ENCODE measurements at places on chromosomes 5 and 9.

DNA sequence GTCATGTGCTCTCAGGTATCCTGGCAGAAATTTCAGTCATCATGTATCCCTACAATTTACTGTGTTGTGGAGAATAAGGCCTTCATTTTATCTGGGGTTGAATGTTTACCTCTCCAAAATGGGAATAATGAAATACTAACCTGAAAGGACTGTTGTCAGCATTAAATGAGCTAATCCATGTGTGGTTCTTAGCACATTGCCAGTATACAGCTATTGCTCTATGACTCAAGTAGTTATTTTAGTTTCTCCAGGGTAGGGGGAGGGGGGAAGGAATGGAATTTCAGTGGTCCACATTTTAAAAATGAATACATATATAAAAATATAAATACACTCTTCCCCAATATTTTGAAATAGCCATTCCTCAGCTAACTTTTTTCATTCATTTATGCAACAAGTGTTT is 3.5 kb downstream of the PAM start:
- DNase-seq = no peak

GRCh38 chr9:75941066-75941465 is 50.6 kb downstream of the PCSK5 start:
- no peak for DNase-seq

DNA sequence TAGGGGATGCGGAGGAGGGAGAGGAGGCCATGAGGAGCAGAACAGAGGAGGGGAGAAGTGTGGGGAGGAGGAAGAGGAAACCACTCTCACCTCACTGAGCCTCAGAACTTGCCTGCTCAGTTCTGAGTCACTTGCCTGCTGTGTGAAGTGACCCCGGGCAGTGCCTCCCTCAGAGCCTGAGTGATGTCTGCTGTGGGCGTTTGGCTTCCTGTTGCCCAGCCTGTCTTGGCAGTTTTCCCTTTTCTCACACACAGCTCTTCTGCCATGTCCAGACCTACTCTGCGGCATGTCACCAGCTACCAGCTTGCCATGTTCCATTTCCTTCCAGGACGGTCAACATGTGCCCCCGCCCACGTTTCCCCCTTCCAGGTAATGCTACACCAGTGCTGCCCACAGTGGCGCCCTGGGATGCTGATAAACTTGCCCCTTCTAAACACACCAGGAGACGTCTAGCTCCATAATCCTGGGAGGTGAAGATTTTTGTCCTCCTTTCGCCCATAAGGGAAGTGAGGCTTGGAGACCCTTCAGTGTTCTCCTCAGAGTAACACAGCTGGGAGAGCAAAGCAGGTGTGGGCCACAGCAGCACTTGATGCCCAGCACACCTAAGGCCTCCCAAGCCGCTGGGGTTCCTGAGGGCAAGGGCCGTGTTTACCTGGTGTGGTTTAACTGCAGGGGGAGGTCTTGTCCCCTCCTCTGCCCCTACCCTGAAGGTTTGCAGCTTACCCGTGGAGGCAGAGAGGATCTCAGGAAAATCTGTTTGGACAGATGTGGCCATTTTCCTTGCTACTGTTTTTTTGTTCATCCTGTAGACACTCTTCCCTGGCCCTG is 63.8 kb upstream of the RNF130 start:
- no peak for DNase-seq

- DNase-seq = no peak
These were observed 50.8 kb upstream of the IRX4 start for GRCh38 chr5:1933364-1934055.

DNA sequence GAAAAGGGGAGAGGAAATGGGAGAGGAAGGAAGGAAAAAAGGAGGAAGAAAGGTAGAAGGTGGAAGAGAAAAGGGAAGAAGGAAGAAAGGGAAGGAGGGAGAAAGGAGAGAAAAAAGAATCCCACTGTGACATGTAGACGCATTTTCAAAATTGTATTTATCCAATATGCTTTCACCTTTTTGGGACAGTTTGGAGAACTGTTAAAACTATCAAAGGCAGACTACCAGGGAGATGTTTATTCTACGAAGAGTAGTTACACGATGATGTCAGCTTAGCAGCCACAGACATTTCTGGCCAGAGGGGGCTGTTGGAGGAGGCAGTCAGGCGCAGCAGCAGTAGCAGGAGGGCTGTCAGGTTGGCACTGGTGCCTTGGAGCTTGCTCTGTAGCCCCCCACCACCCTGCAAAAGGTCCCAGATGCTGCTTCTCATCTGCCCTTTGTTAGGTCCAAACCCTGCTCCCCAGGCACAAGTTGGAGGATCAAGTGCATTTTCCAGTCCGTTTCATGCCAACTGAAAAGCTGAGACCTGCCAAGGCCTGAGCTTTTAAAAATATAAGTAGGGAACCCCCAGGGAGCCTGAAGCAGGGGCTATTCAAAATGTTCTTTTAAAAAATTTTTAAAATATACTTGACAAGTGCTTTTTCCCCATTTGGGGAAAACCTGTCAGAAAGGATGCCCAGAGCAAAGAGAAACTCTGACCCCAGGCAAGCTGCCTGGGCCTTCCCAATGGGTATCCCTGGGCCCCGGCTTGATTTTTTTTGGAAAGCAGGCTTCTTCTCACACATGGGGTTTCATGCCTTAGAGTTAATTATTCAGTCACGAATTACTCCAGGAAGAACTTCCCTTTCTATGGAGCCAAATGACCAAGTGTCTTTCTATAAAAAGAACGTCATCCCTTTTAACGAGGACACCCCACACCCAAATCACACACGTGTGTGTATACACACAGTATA is 203.3 kb downstream of the SLIT3 start:
- no peak for DNase-seq

GRCh38 chr9:89553451-89554010 is 51.3 kb upstream of the GADD45G start:
- no peak for DNase-seq

DNA sequence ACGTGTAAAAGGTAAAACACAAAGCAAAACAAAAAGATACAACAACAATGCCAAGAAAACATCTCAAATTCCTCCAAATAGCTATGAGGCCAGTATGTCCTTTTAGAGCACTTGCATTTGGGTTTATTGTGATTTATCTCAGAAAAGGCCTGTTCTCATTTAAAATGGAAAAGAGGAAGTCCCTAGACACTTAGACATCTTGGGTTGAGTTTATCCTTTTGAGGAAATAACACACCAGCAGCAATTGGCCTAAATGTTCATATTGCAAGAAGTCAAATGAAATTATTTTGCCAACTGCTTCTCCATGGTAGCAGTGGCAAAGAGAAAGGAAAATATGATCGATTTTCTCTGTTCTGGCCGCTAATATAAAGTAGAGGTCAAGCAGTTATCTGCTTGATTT is 43.6 kb upstream of the TRMT10B start:
- DNase-seq = no peak

DNA sequence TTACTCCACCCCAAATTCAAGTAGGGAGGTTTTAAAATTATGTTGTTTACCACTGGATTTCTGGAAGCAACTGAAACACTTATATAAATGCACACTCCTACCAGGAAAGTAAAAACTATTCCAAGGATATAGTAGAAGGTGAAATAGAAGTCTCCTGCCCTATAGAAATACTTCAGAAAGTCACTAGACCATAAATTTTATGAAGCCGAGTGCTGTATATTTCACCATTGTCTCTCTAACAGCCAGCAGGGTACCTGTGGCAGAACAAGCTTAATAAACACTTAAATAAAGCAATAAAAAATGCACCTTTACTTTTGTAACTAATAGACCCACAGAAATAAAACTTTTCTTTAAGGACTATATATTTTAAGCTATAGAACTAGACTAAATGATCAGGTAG is 631.6 kb downstream of the PDE4D start:
- no peak for DNase-seq

DNA sequence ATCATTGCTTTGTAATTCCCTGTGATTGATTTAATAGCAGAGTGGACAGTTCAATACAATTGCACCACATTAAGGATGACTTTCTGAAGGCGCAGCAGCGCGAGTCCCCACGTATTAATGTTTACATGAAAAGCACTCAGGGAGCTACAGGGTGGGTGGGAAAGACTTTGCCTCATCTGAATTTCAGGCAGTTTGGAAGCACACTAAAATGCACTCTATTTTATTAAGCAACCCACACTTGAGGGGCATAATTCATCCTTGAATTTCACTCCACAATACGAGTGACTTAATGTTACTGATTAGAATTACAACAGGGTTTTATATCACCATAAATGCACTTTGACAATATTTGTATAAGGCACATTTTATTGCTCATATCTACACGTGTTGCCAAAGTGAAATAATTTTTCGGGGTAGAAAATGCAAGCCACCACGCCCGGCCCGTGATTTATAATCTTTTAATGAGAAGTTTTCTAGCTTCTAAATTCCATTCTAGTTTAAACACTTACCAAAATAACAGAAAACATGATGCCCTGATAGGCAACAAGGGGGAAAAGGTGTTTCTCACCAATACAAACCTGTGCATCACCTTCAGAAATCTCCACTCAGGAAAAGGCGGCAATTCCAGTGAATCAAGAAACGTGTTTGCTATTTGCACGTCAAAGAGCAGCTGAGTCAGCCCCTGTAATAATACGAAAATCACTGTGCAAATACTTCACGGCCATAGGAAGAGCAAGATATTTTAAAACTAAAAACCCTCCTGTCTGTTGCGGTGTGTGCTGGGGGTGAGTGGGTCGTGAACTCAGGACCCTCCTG is 40.5 kb downstream of the IRX4 start:
- no peak for DNase-seq

DNA sequence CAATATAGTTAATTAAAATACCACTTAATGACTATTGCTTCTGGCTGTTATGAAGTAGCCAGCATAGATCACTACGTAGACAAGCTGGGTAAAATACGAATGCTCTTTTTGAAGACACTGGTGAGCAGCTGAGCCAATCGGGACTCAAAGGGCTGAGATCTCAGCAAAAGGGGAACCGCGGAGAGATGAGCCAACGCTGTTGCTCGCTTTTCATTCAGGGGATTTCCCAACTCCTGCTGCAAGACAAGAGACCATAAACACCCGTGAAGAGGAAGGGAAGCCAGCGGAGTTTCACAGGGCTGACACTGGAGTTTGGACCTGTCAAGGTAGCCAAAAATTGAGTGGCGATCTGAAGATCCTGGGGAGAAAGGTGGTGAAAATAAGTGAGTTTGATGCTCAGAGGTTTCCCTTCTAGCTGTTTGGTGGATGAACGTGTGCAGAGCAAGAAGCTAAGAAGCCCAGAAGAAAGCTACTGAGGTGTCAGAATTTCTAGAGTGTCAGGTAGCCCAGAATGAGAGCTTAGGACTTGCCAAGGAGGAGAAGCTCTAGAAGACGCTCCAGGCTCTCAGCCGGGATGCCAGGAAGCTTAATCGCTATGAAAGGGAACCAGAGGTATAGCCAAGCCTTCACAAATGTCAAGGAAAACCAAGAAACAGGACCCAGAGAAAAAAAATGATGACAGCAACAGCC is 79.6 kb upstream of the RNU6ATAC start:
- DNase-seq = no peak

DNA sequence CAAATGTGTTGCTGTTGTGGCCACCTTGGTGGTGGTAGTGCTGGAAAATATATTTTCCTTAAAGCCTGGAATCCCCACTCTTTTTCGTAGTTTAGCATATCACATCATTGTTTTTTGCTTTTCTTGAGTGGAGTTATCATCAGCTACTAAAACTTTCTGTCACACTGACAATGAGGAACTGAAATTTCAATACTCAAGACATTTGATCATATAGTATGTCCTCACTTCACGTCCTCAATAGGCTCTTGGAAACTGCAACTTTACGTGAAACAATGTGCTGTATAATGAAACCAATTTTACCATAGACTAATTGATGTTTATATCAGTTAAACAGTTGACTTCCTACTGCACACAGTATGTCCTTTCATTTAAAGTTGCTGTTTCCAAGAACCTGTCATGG is 265.8 kb downstream of the ADGRV1 start:
- no peak for DNase-seq

DNA sequence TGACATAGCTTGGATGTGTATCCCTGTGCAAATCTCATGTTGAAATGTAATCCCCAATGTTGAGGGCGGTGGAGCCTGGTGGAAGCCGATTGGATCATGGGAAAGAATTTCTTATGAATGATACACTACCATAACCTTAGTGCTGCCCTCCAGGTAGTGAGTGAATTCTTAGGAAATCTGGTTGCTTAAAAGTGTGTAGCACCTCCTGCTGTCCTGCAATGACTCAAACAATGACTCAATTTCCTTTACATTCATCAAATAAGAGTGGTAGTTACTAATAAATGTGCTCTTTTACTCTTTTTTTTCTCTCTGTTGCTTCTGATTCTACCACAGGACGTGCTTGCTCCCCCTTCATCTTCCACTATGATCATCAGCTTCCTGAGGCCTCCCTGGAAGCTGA is 1696.0 kb upstream of the CDH9 start:
- no peak for DNase-seq

GRCh38 chr9:33244137-33244784 is 4.3 kb downstream of the SPINK4 start:
- DNase-seq = no peak

GRCh38 chr5:123708074-123708806 is 196.3 kb downstream of the CSNK1G3 start:
- DNase-seq = no peak

- DNase-seq = no peak
These were observed 250.9 kb upstream of the PTGER4 start for GRCh38 chr5:40428815-40429214.

DNA sequence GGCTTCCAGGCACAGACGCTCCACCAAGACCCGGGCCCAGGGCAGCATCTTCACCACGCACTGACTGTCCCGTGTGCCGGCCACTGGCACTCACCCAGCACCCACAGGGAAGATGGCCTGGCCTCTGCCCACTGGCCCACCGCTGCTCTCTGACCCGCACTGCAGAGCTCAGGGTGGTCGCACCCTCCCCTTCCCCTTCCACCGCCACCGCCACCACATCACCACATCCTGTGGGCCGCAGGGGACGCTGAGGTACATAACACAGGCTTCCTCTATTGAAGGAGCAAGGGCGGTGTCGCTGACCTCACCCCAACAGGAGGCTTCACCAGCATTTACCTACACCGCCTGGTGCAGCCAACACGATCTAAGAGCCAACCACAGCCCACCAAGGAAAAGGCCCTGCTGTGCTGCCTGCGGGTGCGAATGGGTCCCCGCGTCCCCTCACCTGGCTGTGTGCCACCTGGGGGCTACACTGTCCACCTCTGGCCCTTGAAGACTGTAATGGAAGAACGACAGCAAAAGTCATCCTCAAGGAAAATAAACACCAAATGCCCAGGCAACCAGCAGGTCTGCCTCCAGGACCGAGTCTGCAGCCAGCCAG is 101.8 kb downstream of the CAMSAP1 start:
- DNase-seq = no peak

- no peak for DNase-seq
These were observed 2.4 kb upstream of the SMC2 start for GRCh38 chr9:104091708-104092107.

GRCh38 chr9:21331676-21332402 is 3.4 kb downstream of the KLHL9 start:
- no peak for DNase-seq

DNA sequence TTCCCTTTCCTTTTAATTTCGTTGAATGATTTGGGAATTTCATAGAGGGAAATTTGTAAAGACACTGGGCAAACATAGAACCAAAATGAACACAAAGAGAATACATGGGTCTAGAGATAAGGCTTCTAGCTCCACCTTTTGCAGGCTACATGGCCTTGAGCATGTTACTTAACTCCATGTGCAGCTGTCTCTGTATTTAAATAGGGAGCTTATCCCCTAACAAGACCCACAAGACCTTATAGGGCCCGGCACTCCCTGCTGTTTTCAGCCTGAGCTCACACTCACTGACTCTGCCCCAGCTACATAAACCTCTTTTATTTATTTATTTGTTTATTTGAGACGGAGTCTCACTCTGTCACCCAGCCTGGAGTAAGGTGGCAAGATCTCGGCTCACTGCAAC is 30.6 kb upstream of the TLE1 start:
- DNase-seq = no peak
